CD4-positive, alpha-beta T cell treated with Interleukin-2 at 100 ng/mL for 4 hours (primary cell): ENCODE measurements at places on chromosomes 2 and 18.

DNA sequence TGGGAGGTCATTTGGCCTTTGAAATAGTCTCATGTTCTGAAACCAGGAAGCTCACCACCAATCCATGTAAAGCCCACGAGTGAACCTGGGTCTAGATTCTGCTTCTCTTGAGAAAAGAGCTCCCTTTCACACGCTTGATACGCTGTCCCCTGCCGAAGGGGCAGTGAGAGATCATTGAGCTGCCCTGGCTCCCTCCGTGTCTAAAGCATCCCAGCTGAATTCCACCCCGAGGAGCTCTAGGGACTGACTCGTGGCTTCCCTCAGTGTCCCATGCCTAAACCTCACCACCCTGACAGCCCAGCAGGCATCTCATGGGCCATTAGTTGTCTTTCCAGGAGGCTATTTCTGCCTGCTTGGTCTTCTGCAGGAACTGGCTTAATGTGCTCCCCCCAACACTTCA is 68.6 kb downstream of the COL6A3 start:
- no peak for DNase-seq

- no peak for DNase-seq
Observed at GRCh38 chr2:221350616-221351015, 221.5 kb downstream of the EPHA4 start.

- no peak for DNase-seq
Observed at GRCh38 chr18:41244591-41245037, 710.4 kb upstream of the PIK3C3 start.

DNA sequence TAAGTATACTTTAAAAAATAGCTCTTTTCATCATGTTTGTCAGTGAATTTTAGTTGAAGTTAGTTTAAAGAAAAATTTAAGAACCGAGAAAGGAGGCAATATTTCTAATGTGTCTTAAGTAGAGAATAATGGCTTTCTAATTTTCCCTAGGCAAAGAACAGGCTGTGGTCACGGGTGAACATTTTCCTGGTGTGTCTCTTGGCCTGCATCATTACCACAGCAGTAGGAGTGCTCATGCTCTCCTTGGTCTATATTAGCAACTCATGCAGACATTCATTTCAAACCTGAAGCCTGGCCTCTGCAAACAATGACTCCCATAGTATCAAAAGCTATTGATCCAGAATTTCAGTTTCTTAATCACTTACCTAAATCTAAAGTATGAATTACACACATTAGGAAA is 57.4 kb downstream of the C18orf54 start:
- DNase-seq, result no peak

- DNase-seq, result no peak
Observed at GRCh38 chr2:164589522-164589921, 31.8 kb downstream of the GRB14 start.

DNA sequence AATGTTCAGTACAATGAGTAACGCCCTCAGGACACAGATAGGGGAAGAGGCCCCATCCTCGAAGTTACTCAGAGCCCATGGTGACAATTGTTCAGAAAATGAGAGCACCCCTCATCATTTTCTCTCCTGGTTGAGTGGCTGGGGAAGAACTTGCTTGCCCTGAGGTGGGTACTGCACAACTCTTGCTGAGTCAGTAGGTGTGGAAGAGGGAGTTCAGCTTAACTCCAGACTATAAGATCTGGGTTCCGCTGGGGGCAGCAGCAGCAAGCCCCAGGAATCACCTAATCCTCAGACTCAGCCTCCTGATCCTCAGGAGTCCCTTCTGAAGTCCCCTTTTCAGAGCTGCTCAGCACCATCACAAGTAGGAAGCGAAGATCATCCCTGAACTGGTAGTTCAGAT is 123.7 kb downstream of the PIEZO2 start:
- no peak for DNase-seq

DNA sequence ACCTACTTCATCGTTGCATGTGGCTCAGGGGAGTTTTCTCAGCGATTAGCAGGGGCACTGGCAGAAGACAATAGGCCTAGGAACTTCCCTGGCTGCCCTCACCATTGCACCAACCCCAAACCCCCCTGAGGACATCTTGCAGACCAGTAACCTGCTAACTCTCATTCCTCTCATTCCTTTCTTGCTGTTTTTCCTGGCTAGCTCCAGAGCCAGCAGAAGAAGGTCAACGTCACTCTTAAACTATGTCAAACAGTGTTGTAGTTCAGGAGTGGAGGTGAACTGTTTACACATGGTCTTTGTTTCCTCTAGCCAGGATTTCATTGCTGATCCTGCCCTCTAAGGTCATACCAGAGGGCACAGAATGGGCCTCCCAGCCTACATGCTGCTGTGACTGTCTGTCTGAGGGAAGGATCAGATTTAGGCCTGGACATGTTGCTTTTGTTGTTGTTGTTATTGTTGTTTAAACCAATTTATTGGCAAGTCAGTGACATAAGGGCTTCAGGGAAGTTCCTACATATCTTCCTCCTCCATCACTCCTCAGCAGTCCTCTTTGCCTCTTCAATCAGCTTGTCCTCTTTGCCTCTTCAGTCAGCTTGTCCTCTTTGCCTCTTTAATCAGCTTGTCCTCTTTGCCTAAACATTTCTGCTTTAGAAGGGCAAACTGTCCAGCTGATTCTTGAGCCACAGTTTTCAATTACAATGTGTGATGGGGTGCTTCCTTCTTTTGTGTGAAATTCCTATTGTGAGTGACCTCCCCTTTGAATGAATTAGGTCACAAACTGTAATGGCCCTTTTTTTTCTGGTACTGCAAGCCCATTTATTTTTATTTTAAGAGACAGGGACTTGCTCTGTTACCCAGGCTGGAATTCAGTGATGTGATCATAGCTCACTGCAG is 471.9 kb upstream of the TNP1 start:
- DNase-seq, result no peak

- no peak for DNase-seq
Observed at GRCh38 chr2:136236019-136236418, 118.1 kb upstream of the CXCR4 start.

GRCh38 chr18:48607056-48607984 is 68.5 kb downstream of the CTIF start:
- DNase-seq, result no peak

DNA sequence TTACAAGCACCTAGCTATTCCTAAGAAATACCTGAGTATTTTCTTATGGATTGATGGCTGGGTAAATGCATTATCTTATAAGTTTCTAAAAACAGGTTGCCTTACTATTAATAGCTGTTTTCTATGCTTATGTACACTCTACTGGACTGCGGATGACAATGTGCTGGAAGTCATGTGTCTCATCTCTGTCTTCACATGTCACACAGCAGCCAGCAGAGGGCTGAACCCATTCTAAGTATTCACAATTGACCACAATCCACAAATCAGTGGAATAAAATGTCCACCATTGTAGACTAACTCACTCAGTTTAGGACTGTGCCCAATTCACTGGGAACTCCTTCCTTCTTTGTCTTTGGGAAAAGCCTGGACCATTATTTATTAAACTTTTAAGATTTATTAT is 371.2 kb downstream of the INSIG2 start:
- DNase-seq, result no peak

DNA sequence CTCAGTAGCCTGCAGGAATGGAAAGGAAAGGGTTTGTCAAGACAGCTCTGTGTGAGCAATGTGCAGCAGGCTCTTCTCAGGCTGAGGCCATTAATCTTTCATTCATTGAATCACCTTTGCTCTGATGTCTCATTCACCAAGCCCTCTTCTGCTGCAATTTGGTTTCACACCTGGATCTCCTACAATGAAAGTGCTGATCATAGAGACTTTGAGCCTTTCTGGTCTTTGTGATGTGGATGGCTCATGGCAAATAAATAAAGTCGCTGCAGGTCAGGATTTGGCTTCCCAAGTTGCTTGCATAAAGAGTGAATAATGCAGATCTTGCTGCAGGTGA is 95.8 kb upstream of the SPRED2 start:
- no peak for DNase-seq

GRCh38 chr2:86378469-86378868 is 41.0 kb upstream of the REEP1 start:
- DNase-seq, result no peak

GRCh38 chr2:111091811-111092211 is 28.9 kb upstream of the BCL2L11 start:
- DNase-seq, result no peak

DNA sequence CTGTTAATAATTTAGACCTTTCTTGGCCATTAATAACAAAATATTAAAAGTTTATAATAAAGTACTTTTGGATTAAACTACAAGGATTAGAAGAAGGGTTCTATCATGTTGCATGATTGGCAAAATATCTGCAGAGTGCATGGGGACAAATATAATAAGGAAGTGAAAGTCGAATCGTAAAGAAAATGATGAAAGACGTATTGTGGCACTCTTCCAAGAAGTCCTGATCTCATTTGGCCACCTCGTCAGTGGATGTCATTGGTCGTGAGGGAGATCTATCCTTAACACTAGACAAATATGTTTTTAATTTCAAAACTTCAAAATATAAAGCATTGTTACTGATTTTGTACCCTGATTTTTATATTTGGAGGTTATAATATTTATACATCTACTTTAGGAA is 197.7 kb upstream of the STON1 start:
- no peak for DNase-seq

DNA sequence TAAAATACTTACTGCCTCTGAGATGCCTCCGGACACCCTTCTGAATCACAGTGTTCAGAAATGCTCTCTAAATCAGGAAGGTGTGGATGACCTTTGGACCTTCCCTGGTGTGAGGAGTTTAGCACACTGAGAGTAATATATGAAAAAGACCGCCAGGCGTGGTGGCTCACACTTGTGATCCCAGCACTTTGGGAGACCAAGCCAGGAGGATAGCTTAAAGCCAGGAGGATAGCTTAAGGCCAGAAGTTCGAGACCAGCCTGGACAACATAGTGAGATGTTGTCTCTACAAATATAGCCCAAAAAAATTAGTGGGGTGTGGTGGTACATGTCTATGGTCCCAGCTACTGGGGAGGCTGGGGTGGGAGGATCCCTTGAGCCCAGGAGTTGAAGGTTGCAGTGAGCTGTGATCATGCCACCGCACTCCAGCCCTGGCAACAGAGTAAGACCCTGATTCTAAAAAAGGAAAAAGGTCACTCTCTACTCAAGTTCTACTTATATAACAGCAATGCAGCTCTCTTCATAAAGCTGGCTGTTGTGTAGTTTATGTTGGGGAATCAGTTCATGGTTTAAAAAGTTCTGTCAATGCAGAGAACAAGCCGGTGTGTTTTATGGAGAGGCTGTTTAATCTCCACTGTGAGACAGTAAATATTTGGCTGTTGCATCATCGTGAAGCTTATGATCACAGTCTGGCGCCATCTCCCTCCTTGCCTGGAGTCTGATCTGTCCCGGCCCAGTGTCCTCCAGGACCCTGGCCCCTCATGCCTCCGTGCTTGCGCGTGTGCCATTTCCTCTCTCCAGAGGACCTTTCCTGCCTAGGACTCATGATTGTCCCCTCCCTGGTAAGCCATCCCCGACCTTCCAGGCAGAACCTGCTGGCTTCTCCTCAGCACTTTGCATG is 184.5 kb downstream of the FAM210A start:
- no peak for DNase-seq

- no peak for DNase-seq
Observed at GRCh38 chr18:48040457-48041110, 110.1 kb upstream of the SMAD2 start.

- no peak for DNase-seq
Observed at GRCh38 chr2:233026198-233026813, 6.2 kb upstream of the NEU2 start.

GRCh38 chr2:216849987-216850386 is 9.9 kb downstream of the TNP1 start:
- no peak for DNase-seq

DNA sequence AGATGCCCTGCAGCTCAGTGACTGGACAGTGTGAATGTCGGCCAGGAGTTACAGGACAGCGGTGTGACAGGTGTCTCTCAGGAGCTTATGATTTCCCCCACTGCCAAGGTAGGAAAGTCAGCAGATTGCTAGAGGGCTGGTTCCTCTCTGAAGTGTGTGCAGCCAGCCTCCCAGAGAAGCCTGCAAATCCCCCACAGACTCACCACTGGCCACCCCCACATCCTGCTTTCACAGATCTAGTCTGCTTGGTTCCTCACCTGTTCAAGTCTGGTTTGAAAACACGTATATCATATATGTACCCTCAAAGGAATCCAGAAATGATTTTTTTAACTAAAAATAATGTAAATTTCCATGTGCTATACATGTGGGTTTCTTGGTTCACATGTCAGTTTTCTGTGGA is 121.1 kb downstream of the LAMA3 start:
- DNase-seq, result no peak

DNA sequence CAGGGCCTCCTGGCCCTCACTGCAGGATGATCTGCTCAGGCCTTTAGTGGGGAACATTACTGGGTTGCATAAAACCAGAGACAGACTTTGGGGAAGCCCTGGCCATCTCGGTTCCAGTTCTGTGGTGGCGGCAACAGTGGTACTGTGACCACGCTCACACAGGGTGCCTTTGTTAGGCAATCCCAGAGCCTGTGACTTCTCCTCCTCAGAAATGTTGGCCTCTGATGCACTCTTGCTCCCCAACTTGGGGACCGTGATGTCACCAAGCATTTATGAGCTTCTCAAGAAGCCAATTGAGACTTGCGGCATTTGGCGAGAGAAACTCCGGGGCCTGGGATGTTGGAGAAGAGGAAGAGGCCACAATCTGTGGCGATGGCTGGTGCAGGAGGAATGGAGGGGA is 80.9 kb upstream of the PKDCC start:
- no peak for DNase-seq

DNA sequence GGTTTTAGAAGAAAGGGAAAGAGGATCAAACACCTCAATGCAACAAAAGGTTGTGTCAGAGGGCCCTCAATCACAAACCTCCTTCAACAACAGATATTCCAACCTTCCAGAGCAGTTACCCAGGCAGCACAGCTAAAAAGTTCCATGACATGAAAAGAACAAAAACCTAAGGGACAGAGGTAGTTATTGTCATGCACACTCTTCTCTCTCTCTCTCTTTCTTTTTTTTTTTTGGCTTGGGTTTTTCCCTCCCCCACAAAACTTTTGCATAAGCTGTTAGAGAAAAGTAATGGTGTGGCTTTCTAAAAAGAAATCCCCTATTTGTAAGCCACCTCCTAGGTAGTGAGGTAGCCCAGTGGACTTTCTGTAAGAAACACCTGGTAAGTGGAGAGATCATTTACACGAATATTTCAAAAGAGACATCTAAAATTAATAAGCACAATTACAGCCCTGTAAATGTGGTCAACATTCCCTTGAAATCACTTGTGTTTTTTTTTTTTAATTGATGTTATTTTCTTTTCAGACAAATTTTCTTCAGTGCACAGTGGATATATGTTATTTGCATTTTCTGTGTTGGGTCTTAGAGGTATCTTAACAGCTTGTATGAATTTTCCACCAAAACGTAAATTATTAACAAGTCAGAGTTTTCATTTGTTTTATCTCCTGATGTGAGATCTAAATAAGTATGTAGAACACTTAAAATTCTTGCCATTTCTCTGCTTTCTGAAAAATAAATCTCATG is 48.4 kb downstream of the ZEB2 start:
- DNase-seq, result no peak

DNA sequence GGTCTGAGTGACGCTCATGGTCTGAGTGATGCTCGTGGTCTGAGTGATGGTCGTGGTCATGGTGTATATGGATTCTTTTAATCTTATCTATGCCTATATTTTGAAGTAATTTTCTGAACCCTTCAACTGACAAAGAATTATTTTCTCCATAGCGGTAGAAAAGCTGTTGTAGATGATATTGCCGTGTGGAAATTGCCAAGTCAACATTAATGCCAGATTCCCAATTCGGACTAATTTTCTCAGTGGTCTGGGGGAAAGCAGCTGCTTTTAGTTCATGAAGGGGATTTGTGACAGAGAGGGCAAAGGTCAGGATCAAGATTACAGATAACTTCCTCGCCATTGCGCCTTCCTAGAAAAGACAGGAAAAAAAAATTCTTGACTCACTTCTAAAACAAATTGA is 2.5 kb downstream of the SLC39A6 start:
- DNase-seq, result no peak
